C1 segment of cervical spinal cord (tissue), 14 donors: ENCODE measurements at places on chromosomes 7 and 10.

DNA sequence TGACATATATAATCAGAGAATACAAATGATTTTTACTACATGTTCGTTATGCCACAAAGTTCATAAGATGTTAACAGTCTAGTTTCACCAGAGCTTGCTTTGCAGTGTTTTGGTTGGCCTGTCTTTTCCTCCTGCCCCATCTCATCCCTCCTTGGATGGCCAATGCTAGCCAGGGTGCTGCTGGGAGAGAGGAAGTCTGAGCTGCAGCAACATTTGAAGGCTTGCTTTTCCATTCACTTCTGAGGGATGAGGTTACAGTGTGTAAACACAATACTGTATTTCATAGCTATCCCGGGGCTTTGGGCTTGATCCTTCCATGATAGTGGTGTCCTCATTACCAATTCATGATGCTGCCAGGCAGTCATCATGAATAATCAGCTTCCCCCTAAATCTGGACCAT is 170.5 kb downstream of the RAB11FIP2 start:
- DNase-seq: no peak

DNA sequence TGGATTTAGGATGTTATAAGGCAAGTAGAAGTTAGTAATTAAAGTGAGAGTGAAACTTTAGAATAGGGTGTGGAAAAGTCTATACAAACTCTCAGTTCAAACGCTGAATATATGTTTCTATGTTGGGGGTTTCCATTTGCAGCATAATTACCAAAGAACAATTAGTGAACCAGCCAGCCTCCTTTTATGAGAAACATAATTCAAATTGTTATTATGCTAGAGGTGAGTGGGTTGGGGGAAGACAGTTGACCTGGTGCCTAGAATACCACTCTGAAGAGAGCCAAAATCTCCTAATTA is 435.8 kb downstream of the MDFIC start:
- no peak for DNase-seq

GRCh38 chr10:89351780-89352597 is 24.2 kb downstream of the IFIT3 start:
- peak; percentile 22 for DNase-seq

DNA sequence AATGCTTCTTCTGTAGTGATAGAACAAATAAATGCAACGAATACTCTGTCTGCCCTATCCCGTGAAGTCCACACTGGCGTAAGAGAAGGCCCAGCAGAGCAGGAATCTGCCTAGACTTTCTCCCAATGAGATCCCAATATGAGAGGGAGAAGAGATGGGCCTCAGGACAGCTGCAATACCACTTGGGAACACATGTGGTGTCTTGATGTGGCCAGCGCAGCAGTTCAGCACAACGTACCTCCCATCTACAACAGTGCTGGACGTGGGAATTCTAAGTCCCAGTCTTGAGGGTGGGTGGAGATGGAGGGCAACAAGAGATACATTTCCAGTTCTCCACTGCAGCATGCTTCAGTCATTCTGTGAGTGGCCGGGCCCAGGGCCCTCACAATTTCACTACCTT is 45.8 kb downstream of the FIGNL1 start:
- no peak for DNase-seq

DNA sequence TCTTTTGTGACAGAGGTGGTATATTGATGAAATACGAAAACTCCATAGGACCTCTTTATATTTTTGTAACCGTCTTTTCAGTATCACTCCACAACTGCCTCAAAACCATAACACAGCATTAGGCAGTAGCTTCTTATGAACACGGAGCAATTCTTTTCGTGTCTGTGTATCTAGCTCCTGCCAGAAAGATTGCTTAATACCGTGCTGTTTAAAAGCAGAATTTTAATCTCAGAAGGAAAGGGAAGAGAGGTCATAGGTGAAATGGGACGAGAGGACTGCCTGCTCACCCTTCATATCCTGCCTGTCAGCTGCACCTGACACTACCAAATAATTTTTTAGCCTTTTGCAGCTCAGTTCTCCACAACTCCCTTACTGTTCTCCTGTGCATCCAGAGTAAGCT is 200.7 kb downstream of the DNAH11 start:
- no peak for DNase-seq

DNA sequence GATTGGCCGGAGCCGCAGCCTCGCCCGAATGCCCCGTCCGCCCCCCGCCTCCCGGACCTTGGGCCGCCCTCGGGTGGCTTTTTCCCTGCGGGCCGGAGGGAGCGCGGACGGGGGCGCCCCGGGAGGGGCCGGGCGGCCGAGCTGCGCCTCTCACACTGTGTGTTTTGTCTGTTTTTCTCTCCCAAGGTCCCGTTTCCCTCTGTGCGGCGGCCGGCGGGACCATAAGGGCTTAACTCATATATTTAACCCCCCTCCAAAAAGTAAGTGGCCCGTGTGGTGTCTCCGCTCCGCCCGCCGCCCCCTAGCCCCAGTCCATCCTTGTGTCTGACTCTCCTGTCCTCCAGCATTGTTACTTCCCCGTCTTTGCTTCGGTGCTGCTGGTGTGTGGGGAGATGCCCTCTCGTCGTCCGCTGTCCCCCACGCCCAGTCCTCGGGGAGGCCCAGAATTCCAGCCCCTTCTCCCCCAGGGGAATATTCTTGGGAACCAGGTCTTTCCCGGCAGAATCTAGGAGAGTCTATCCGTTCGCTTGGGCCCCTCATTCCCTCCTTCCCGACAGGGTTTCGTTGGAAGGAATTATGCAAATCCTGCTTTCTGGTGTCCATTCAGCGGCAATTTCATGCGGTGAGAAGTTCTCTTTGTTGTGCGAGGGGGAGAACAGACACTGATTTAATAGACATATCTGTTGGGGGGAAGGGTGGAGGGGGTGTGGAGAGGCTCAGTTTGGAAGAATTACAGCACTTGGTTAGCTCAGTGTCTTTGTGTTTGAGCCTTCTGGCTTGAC is 1.3 kb downstream of the LCOR start:
- DNase-seq: no peak

DNA sequence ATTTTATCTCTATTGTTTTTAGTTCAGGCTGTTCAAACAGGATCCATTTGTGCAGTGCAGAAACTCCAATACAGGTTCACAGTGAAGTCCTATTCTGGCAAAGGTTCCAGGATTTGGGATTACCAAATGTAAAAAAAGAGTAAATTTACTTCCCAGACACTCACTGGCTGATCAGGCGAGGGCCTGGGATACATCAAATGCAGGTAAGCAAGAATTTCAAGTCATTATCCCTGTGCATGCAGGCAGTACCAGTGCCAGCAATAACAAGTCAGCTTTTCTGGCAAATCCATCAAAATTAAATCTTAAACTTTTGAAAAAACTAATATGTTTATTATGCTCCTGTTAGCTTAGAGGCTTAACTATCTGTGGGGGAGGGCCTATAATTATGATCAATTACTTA is 6.3 kb downstream of the CDK6 start:
- no peak for DNase-seq

- no peak for DNase-seq
Observed at GRCh38 chr10:9796564-9796963, 1221.1 kb upstream of the CELF2 start.

DNA sequence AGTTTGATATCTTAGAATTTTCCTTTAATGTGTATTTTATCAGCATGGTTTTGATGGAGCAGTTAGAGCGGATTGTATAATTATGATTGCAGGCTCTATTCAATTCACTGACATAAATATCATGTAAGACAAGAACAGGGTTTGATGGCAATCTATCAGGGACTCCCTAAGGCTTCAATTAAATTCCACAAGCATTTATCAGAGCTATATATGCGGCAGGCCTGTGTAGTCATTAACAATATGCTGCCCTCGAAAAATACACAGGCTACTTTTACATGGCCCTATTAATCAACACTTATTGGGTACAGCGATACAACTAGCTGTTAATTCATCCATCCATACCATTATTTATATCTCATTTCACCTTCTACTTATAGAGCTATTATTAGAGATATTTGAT is 358.1 kb upstream of the TPK1 start:
- DNase-seq: no peak

- no peak for DNase-seq
Observed at GRCh38 chr10:97964748-97965147, 65.7 kb downstream of the CRTAC1 start.

- no peak for DNase-seq
Observed at GRCh38 chr10:118495499-118495898, 99.9 kb downstream of the PRLHR start.
